Hematopoietic multipotent progenitor cell treated with erythropoietin and hydrocortisone succinate and interleukin-3 and kit ligand, for 6 days (in vitro differentiated cells): ENCODE measurements at places on chromosomes 16 and 17.
A peak's percentile ranks its signal among the peaks of the same experiment; 100 is the strongest.

DNA sequence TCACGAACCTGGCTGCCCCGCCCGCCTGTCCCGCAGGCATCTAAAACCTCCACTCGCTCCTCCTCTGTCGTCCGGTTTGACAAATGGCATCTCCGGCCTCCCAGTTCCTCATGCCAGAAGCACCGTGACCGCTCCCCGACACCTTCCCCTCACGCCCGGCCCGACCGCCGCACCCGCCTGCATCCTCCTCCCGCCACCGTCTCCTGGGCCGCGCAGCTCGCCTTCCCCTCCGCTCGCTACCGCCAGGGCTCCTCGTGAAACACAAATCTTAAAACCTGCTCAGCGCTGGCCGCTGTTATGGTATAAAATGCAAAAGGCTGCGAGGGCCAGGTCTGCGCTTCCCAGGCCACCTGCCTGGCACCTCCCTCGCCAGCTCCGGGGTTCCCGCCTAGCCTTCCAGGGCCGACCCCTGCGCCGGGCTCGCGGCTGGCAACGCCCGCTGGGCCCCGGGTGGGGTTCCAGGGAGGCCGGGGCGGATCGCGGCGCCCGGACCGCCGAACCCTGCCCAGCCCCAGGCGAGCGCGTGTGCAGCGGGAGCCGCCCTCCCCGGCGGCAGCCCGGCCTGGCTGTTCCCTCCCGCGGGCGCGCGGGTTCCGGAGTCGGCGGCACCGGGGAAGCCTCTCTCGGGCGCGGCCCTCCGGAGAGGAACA is 488 bp downstream of the SPSB3 start:
- peak; percentile 51 for DNase-seq

DNA sequence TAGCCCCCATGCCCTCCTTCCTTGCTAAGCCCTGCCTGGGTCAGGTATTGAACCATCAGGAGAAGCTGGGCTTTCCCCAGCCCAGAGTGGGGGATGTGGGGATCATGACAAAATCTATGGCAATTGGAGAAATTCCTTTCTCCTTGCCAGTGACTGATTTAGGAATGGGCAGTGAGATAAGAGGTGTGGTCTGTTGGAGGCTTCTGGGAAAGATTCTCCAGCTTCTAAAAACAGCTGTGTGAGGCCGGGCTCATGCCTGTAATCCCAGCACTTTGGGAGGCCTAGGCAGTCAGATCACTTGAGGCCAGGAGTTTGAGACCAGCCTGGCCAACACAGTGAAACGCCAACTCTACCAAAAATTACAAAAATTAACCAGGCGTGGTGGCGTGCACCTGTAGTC is 69.1 kb downstream of the SRCIN1 start:
- no peak for DNase-seq

- no peak for DNase-seq
These were observed 773 bp upstream of the NETO2 start for GRCh38 chr16:47144559-47144877.

DNA sequence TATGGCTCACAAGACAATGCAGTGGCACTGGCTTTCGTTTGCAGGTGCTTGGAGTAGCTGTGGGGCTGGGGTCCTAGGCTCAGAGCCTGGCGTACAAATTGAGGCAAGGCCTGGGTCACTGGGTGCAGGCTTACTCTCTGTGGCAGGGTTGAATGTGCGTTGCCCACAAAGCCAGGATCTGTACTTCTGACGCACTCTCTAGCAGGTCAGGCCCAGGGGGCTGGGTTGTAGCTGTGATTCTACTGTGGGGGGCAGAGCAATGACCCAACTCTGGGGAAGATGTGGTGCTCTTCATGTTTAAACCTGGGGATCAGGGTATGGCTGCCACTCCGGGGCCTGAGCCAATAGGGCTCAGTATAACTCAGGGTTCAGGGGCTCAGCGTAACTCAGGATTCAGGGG is 6.4 kb upstream of the PRSS21 start:
- no peak for DNase-seq

DNA sequence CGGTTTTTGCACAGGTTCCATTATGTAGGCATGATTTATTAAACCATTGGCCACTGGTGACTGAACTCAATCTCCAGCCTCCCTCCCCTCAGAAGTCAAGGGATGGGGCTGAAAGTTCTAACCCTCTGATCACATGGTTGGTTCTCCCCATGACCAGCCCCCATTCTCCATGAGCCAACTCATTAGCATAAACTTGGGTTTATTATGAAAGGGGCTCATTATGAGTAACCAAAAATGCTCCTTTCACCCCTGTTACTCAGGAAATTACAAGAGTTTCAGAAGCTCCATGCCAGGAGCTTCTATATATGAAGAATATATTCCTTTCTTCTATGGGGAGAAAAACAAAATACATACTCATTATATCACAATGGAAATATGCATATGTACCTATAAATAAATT is 555.3 kb downstream of the HS3ST4 start:
- DNase-seq = no peak

DNA sequence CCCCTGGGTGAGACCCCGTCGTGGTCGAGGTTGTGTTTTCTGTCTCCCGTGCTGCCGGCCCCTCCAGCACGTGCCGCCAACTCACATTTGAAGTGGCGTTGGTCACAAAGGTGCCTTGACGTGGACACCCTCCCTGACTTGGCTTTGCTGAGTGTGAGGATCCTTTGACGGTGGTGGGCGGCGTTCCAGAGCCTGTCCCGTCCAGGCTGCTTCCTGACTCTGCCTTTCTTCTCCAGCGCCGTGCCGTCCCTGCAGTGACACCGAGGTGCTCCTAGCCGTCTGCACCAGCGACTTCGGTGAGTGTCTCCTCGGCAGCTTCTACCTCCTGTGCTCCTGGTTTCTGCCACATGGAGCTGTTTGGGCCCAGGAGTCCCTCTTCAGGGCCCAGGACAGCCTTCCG is 13.5 kb downstream of the METRNL start:
- no peak for DNase-seq

GRCh38 chr17:72989074-72989610 is 103.3 kb downstream of the SLC39A11 start:
- no peak for DNase-seq

DNA sequence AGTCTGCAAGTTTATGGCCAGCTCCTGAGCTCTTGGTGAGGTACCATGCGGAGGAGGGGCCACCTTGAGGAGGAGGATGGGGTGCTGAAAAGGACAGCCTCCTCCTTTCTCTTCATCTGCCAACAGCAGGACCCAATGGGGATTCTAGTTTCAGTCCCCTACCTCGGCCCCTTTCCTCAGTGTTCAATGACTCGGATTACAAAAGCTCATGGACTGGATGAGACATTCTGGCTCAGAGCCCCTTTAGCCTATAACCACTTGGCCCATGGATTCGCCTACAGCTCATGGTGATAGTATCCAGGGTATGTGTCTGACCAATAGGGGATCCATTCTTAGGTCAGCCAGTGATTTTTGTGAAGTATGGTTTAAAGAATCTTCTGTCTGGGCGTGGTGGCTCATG is 8.5 kb upstream of the PIK3R6 start:
- DNase-seq = no peak

GRCh38 chr16:85853547-85854545 is 45.1 kb upstream of the IRF8 start:
- peak; percentile 9 for DNase-seq

GRCh38 chr16:66616592-66616991 is 12.1 kb downstream of the CMTM3 start:
- DNase-seq = no peak

DNA sequence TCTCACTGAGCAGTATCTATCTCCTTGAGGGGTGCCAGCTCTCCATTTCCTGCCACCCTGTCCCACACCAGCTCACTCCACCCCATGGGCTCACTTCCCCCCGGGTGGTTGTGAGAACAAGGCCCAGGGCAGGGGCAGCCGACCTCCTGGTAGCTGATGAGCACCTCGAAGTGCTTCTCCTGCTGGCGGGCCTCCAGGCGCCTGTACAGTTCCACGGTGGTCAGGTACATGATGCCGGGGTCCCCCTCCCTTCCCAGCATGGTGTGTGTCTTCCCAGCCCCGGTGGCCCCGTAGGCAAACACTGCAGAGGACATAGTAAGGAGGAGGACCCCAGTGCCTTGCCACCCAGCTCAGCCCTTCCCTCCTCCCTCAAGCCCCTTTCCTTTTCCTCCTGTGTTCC is 12.5 kb downstream of the KIF18B start:
- no peak for DNase-seq

GRCh38 chr17:44363613-44364159 is at the start of gene FAM171A2:
Gene FAM171A2, minus strand, starts transcription at chr17:44363853. Its CDS starts 139 bp downstream, at chr17:44363714.
- DNase-seq = peak; percentile 72

DNA sequence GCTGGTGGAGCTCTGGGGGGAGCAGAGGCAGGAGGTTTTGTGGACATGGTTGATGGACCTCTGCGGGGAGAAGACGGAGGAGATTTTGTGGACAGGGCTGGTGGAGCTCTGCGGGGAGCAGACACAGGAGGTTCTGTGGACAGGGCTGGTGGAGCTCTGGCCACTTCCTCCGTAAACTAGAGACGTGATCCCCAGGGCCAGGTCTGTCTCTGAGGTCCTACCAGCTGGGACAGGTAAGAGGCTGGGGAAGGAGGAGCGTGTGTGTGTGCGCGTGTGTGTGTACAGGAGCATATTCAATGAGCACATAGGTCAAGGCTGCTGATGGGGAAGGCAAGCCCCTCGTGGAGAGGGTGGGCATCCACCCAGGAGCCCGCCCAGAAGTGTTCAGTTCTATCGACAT is 20.6 kb downstream of the RPH3AL start:
- DNase-seq = no peak

- no peak for DNase-seq
These were observed 48.7 kb downstream of the CDH8 start for GRCh38 chr16:61987474-61988012.

GRCh38 chr16:27344721-27345120 is 30.9 kb downstream of the IL4R start:
- peak; percentile 57 for DNase-seq

- DNase-seq = peak; percentile 12
These were observed 29.4 kb downstream of the TOM1L2 start for GRCh38 chr17:17942846-17943245.

- peak; percentile 7 for DNase-seq
These were observed 421.1 kb upstream of the C16orf82 start for GRCh38 chr16:26645614-26646013.

DNA sequence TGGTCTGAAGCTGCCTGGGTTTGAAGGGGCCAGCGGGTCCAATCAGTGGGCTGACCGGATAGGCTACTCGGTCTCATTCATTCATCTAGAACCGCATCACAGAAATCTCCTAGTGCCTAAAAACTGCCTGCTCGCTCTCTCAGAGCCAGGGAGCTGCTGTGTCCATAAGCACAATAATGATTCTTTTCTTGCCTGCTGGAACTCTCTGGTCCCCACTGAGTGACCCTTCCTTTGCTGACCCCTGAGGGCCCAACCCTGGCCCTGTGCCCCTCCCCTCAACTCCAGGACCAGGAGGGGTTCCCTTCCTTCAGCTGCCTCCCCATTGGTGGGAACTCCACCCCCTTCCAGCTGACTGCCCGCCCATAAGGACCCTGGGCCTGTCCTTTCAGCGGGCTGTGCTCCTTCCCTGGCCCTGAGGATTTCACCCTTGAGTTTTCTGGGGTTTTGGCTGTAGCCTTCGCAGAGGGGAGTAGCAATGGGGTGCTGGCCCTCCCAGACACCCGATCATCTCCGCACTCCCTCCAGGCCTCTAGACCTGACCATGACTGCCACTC is 39.5 kb upstream of the DNAH9 start:
- no peak for DNase-seq

- DNase-seq = no peak
These were observed 6.5 kb downstream of the SLC47A2 start for GRCh38 chr17:19709841-19710240.

DNA sequence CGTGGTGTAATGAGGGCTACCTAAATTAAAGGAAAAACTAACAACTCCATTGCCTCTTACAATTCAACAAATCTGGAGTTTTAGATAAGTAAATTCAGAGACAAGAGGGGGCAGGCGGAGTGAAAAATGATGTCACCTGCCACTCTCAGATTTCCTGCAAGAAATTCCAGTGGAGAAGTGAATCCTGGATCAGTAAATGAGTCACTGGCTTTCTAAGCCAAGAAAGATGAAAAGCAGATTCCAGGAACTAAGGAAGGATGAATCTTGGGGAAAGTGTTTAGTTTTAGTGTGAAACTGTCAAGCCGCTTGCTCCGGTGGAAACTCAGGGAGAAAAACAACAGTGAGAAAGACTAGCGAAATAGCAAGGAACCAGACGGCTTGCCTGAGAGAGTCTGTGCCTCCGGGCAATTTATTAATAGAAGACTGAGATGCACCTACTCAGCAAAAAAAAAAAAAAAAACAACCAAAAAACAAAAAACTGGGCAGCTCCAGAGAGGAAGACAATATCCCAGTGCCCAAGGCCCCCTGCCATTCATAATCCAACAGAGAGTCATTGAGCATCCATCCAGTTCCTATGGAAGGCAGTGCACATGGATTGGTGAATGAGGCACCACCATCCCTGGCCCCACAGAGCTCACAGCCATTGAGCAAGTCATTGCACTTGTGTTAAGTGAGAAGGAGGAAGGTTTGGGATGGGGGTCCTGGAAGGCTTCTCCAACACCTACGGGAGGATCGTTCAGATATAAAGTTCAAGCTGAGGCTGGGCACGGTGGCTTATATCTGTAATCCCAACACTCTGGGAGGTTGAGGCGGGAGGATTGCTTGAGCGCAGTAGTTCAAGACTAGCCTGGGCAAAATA is 12.1 kb upstream of the RIPOR1 start:
- no peak for DNase-seq

- DNase-seq = no peak
These were observed 8.8 kb downstream of the GLIS2 start for GRCh38 chr16:4324492-4325252.

DNA sequence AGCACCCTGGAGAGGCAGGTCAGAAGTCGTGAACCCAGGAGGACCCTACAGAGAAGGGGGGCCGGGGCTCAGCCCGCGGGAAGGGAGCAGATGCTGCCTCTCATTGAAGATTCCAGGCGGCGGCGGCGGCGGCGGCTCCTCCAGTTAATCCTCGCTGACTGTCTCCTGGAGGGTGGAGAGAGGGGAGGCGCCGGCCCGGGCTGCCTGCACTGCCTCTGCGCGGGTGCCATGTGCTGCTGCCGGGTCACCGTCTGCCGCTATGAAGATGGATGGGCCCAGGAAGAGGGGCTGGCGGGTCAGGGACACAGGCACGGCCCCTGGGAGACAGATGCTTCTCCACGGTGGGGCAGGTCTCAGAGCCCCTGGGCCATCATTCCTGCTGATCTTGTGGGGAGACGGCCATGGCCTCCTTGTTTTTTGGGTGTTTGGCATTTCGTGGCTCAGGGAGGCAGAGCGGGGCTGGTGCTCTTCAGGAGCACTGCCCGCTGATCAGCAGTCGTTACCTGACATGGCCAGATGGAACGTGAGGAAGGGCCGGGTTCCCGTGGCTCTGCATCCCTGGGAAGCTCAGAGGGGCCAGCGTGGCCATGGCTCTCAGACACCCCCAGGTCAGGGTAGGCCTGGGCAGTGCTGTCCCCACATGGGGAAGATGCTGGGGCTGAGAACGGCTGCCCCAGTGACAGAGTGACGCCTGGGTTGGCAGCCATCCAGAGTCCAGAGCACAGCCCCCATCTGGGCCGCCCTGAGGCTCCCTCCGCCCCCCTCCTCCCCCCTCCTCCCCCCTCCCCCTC is 36.1 kb downstream of the GINS2 start:
- DNase-seq = peak; percentile 85
